ENCODE measurements at places on chromosomes 6 and 20.

DNA sequence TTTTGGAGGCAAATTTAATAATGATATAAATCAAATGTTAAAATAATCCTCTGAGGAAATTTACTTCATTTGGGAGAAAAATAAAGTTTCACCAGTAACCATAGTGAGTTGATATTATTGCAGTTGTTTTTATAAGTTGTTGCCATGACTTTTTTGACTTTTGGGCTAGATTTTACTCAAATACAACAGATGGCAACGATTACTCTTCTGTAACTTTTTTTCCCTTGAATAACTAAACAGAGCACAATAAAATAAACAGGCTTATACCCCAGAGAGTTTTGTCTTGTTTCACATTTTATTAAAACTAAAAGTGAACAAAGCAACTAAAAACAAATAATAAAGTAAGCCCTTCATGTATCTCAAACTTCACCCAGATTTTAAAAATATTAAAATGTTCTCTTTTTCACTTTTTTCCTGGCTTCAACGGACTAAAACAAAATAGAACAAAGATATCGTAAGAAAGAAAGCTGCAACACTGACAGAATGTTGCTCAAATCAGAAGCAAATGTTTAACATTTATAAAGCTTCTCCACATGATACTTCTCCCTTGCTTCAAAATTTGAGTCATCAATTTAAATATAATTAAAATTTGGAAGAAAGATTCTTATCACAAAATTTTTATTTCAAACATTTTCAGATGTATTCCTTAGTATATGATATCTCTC is 42.5 kb upstream of the BMP5 start:
- DNase-seq = no peak

GRCh38 chr20:48623176-48623905 is 204.5 kb downstream of the PREX1 start:
- DNase-seq = no peak

GRCh38 chr6:26021001-26021349 is 58.4 kb downstream of the TRIM38 start:
- no peak for DNase-seq

GRCh38 chr6:16086965-16087364 is 41.9 kb upstream of the MYLIP start:
- no peak for DNase-seq

DNA sequence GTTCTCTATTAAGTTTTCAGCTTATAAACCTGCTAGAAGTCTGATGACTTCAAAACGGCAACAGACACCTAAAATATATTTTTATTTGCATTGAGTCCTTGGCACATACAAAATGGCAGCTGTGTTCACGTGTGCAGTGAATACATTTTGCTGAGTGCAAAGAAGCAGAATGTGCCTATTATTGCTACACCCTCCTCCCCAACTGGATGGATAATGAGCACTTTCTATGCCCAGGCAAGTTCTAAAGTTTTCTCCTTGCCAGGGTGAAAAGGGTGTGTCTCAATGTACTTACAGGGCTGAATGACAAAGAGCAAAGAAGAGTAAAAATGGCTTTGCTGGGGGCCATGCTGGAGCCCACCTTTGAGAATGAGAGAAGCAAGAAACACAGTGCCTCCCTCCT is 4.0 kb upstream of the FERMT1 start:
- DNase-seq = no peak

GRCh38 chr6:141634269-141634668 is 498.5 kb upstream of the GJE1 start:
- no peak for DNase-seq

DNA sequence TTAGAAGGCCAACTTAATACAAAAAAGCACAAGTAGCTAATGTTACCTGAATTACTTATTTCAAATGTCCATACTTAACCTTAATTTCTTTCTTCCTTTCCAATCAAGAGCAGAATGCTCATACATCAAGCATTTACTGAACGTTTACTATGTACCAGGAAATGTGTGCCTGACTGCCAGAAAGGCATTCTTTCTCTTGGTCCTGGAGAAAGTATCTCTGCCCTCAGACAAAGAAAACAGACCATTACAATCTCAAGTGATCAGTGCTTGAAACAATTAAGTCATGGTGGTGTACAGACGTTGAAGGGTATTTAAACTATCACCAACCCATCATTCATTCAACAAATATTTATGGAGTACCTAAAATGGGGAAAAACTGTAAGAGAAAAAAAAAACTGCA is 26.4 kb downstream of the CSNK2A1 start:
- DNase-seq = no peak

GRCh38 chr6:68343901-68344300 is 291.2 kb upstream of the ADGRB3 start:
- DNase-seq = peak; percentile 1

GRCh38 chr20:62804627-62805154 is at the start of gene OGFR:
OGFR (plus strand) TSS chr20:62804835; CDS start chr20:62804860, 25 bp downstream.
- DNase-seq = no peak

DNA sequence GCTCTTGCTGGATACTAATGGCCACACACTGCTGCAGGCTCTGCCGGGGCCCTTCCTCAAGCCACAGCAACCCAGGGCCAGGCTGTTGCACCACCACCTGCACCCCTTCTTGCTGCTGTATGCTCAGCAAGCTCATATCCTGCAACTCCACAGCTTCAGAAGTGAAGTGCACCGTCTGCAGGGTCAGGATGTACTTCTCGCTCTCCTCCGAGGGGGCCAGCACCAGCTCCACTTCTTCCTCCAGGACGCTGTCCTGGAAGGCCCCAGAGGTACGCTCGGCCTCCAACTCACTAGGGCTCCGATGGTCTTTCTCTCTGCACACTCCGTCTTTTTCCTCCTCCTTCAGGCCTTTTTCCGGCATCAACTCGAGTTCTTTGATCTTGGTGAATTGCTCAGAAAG is 1.2 kb downstream of the CTCFL start:
- no peak for DNase-seq

DNA sequence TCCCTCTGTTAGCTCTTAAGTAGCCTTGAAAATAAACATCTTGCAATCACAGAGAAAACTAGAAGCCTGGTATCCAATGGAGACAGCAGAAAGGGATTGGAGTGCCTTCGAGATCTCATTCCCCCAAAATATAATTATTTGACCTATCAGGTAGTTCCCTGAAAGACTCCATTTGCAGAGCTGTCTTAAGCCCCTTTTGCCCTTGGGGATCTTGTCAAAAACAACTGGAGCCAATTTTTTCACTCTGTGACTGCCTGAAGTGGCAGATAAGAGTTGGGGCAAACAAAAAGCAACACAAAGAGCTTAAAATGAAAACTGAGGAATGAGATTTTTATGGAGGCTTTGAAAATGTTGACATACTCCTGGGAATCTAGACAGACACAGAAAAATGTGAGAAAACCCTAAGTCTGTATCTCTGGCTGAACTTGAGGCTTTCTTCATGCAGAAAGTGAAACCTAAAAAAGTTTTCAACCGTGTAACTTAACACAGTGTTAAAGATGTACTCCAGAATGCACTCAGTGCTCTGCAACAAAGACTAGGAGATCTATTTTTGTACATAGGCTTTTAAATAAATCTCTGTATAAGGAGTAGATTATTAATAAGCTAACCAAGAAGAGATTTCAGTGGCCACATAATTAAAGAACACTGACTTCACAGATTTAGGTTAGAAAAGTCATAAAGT is 971.1 kb upstream of the MAN1A1 start:
- no peak for DNase-seq

- peak; percentile 8 for DNase-seq
These were observed at the start of gene ADGB for GRCh38 chr6:146598772-146599405. ADGB (plus strand) TSS chr6:146598972; CDS start chr6:146599041, 69 bp downstream.

GRCh38 chr6:7139835-7140470 is 32.2 kb downstream of the RREB1 start:
- no peak for DNase-seq

GRCh38 chr6:21800948-21801438 is 207.4 kb downstream of the SOX4 start:
- no peak for DNase-seq

- DNase-seq = no peak
These were observed 21.6 kb upstream of the MYB start for GRCh38 chr6:135159531-135159930.

- DNase-seq = peak; percentile 28
These were observed 127.5 kb downstream of the CDKAL1 start for GRCh38 chr6:20661721-20662120.

DNA sequence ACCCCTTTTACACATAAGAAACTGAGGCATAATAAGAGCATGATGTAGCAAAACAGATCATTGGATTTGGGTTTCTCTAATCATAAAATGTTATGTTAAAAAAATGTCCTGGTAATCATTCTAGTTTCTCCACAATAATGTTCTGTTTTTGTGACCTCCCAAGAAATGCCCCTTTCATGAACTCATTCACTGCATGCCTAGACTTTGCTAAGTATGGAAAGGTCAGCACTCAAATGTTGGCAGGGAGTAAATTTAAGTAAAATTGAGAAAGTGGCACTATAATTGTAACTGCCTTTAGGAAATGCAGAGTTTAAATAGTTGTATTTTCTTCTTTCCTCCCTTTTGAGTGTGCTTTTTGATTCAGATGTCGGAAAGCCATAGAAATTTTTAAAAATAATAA is 48.5 kb upstream of the ID4 start:
- DNase-seq = no peak

DNA sequence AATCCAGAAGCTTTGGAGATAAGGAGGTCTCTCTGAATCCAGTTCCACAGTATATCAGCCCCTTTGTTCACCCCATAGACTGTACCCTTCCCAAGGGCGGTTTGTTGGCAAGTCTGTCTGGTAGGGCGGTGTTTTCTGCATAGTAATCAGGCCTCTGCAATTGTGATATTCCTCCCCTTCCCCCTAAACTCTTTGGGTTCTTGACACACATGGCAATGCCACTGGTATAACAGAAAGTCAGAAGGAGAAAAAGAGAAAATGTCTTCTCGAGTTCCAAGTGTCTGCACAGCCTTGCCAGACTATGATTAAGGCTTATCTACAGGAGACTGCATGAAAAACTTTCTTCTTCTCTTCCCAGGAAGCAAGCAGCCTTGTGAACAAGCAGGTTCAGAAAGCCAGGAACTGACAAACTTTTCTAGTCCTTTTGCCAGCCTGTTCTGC is 45.6 kb downstream of the FOXO3 start:
- no peak for DNase-seq

- DNase-seq = no peak
These were observed 445.2 kb upstream of the CDH4 start for GRCh38 chr20:60806824-60807223.

DNA sequence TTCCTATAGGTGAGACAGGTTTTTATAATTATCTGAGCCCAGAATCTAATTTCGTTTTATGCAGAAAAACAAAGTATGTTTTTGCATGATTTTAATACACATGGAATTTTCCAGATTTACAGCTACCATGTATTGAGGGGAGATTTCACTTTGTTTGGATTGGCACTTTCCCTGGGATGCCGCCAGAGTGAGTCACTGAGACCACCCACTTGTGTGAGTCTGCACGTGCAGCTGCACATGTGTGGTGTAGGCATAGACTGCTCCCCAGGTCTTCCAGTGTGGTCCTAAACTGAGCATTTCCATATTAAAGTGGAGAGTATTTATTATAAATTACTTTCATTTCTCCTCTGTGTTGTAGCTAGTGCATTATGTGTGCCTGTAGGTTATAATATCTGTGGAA is 186.8 kb downstream of the UBE3D start:
- no peak for DNase-seq

GRCh38 chr6:34970957-34971356 is 81.9 kb downstream of the ANKS1A start:
- DNase-seq = no peak

DNA sequence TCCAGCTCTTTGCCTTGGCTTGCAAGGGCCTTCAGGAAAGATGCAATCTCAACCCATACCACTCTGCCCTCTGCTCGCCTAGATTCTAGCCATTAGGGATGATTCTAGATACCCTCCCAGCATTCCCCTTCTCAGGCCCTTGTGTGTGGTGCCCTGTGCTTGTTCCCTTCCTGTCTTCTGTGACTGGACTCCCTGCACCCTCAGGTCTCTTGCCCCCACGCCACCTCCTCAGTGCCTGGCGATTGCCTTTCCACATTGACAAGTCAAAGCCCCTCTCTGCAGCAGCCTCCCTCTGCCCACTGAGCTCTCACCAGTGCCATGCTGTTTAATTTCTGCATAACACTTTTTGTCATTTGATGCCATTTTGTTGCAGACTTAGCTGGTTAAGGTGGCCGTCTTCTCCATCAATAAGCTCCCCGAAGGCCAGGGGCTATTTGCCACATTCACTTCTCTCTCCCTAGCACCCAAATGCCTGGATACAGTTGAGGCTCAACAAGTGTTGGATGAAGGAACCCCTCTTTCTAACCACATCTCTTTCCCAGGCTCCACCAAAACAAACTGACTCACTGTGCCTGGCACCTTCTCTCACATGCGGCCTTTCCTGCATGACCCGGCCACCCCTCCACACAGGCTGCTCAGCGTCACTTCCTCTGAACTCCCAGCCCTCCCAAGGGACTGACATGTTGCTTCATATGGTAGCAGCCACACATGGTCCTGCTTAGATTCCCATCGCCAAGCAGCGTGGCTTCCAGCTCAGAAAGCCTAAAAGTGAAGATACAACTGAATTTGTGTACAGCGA is 4.6 kb upstream of the TXNDC5 start:
- no peak for DNase-seq

- DNase-seq = no peak
These were observed 6.3 kb upstream of the HDDC2 start for GRCh38 chr6:125307964-125308615.

- DNase-seq = no peak
These were observed 1.7 kb downstream of the CNKSR3 start for GRCh38 chr6:154508573-154509375.

GRCh38 chr6:169885131-169885530 is 133.7 kb downstream of the ERMARD start:
- DNase-seq = no peak

DNA sequence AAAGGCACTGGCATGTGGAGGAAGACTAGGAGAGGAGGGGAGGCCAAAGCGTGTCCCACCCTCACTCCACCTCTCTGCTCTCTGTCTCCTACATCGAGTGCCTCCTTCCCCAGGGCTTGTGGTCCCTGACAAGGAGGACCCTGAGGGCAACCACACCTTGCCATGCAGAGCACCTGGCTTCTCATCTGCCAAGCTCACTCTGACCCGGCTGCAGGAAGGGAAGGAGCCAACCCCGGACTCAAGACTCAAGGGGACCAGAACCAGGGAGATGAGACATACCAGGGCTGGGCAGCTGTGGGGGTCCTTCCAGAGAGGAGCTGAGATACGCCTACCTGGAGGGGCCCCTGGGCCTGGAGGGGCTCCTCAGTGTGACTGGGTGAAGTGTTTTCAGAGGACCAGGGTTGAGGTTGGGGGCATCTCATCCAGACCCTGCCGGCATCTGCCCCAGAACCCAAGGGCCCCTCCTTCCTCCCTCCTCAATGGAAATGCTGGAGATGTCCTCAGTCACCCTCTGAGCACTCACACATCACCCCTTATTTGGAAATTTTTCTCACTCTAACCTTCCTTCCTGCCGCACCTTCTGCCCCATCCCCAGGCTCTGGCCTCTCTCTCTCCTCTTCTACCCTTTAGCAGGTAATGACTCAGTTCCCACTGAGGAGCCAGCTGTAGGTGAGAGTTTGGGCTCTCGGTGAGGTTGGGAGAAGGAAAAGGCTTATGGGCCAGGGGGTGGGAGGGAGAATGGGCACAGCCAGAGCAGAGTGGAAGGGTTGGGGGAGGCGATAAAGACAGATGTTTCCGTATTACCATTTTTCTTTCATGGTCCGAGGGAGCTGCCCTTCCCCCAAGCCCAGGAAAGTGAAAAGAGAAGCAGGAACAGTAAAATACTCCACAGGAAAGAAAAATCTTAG is 32.0 kb upstream of the POU5F1 start:
- DNase-seq = no peak
